ENCODE measurements at places on chromosomes 3 and 15.

DNA sequence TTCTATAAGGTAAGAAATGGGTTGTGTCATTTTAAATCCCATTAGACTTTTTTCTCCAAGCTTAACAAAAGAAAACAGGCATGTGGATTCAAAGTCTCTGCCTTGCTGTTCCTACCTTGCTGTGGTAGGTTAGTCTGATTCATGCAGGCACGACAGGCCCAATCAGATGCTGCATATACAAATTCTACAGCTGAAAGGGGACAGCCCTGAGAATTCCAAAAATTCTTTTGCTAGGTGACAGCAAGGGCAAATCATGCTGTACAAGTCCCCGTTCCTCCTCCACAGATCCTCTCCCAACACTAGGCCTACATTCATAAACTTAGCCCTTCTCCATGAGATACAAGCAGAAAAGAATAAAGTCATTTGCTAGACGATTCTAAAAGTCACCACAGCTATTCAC lies 161.2 kb upstream of the THBS1 start:
- no peak for DNase-seq

GRCh38 chr3:36944012-36944640 lies 728 bp downstream of the TRANK1 start:
- peak; percentile 18 for DNase-seq

- no peak for DNase-seq
Measured at GRCh38 chr3:414063-414462, 217.5 kb downstream of the CHL1 start.

GRCh38 chr3:113261063-113261625 lies 49.8 kb downstream of the BOC start:
- no peak for DNase-seq

DNA sequence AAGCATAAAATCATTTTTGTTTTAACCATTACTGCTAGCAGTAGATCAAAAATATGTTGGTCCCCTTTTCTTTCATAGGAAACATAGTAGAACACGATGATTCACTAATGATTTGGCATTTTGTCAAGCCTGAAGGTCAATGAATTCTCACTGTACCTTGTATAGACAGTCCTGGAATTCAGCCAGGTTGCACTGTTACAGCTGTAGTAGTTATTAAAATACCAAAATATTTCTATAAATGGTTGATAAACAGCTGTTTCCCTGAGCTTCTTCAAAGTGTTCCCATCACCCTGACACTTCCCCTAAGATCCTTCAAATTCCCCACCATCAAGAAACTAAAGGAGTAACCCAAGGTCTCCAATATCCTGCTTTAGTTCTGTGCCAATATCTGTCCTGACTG lies 200.9 kb downstream of the ATP8B4 start:
- DNase-seq: no peak

DNA sequence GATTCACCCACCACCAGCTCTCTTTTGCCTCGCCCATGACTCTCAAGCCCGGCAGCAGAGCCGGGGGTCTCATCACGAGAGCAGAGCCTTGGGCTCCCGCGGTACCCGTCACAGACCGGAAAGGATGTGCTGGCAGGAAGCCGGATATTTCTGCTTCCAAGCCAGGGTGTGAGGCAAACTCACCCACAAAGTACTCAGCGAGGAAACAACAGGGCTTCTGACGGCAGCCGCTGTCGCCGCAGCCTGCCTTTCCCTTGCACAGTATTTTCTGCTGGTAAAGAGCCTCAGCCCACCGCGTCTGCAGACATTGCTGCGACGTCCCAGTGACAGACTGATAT lies 119.9 kb downstream of the NSMCE3 start:
- DNase-seq: no peak

- DNase-seq: no peak
Measured at GRCh38 chr3:45688194-45688881, 858 bp upstream of the SACM1L start.

DNA sequence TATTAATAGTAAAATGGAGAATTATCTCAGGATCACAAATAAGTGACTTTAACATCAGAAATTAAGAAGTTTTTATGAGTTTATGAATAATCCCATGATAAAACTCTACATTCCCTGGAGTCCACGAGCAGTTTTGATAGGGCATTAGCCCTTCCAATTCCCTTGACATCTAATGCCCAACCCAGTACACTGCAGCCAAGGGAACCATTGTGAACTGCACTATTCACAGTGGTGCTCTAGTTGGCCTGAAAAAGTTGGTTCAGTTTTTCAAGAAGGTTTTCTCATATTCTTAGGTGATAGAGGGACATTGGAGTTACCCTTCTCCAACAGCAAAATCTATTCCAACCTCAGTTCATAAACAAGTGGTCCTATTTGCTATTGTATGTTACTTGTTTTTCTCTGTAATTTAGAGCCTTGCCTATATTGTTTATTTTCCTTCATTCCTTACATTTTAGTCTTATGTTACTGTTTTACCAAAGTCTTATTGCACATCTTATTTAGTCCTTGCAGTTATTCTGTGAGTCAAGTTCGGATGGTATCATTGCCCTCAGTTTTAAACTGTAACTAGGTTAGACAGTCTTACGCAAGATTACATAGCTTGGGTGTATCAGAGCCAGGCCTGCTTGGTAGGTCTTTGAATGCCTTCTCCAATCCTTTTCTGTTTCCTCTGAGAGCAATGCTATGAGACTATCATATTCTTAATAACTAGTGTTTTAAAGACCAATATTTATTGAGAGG lies 57.9 kb upstream of the SAMMSON start:
- DNase-seq: no peak

DNA sequence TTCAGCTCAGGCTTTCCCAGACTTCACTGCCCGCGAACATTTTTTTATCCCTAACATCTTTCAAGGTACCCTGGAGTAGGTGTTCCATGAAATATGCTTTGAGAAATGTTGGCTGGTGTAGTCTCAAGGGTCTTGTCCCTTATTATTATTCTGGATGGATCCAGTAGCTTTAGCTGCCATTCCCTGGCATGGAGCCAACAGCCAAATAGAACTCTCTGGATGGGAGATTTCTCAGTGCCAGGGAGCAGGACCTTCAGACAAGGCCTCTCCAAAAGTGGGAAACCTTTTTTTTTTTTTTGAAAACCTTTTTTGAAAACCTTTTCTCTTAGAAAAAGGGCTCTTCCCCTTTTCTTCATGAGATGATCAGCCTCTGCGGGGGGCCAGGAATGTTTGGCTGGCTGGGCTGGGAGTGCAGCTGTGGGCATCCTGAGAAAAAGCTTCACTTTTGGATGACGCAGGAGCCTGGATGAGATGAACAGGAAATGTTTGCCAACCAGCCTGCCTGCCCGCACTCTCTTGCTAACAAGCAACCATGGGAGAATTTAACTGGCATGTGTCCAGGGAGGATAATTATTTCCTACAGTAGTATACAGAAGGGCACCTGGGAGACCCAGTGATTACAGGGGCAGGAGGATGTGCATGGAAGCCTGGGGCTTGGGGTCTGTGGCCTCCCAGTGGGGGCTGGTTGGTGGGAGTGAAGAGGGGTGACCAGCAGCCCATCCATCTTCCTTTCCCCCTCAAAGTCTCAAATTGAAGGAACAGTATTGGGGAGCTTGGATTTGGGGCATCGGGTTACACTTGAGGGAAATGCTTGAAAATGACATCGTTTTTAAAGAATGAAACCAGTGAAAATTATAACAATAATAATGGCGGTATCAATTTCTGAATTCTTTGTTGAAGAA lies 109.1 kb upstream of the LRIG1 start:
- DNase-seq: no peak

DNA sequence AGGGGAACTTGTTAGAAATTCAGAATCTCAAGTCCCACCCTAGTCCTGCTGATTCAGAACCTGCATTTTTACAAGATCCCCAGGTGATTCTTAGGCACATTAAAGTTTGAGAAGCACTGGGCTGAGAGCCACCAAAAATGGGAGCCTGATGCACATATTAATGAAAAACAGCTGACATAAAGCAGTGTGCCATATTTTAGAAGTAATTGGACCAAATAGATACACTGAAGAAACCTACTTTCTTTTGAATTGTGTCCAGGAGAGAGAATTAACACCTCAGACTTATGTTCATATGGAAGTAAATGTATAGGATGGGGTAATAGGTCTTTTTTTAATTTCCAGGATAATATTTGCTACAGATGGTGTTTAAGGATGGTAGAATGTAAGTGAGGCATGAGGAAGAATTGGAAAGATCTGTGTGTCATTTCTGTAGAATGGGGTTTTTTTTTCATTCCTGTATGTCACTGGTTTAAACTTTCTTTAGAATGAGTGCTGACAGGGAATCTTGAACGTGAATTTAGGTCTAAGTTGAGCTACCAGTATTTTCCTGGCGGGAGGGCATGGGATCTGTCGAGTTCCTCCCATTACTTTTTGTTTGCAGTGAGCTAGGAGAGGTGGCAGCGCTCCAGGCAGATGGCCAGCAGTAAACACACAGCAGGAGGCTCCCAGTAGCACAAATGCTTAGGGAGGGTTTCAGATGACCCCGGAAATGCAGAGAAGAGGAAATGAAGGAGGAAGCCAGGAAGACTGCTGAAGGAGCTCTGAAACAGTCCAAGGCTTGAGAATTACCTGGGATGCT lies 185.6 kb downstream of the PLCL2 start:
- DNase-seq: no peak

DNA sequence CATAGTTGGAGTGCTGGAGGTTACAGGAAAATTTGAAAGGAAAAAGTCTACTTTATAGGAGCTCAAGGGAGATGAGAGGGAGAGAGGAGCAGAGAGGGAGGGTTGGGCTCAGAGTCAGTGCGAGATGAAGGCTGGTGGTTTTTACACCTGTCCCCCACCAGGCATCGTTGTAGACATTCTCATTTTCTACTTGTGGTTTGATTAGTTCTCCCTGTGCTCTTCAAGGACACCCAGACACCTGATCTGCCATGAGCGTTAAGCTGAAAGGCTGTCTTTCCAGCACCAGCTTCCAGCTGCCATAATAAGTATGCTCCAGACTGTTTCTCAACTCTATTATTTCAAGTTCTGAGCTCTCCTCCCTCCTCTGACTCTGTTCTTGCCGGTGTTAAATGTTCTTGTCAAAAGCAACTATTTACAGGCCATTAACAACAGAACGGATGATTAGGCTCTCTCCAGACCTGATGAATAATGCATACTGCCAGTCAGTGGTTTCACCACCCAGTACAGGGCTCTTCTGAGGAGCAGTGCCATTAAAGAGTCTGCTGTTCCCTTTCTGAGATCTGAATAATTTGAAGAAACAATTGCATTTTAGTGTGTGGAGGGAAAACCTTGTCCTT lies 514.6 kb upstream of the MCTP2 start:
- DNase-seq: no peak

- no peak for DNase-seq
Measured at GRCh38 chr15:66144978-66145725, 108.4 kb downstream of the MEGF11 start.

DNA sequence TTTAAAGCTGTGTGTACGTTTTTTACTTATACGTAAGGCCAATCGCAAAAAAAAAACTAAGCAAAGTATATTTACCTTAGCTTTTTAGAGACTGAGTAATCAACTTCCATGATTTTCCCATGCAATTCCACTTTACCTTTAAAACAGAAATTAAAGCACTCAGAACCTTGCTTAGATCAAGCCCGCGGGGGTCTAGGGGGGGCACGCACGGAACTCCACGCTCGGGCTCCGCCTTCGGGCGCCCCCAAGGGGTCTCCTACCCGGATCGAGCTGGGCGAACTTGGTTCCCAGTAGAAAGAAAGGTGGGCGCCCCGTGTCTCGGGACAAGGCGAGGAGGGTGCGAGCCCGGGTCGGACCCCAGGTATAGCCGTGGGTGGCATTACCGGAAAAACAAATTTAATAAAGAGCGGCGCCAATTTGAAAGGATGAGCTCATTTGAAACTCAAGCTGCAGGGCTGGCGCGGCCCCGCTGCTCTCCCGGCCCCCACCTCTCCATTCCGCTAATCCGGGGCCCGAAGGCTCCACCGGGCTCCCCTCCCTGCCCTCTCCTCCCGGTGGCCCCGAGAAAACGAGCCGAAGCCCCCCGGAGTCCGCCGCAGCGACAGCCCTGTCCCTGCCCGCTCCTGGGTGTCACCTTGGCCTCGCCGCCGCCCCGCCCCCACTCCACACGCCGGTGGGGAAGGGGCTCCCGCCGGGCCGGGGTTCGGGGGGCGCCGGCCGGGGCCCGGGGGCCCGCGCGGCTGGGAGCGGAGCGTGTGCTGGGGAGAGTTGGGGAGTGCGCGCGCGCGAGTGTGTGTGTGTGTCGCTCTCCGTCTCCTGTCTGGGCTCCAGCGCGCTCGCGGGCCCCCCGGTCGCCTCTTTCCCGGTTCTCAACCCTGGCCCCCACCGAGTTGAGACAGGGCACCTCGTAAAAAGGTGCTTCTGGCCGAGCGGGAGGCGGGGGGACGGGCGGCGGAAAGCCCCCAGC lies 1.5 kb downstream of the IGF2BP2 start:
- no peak for DNase-seq

DNA sequence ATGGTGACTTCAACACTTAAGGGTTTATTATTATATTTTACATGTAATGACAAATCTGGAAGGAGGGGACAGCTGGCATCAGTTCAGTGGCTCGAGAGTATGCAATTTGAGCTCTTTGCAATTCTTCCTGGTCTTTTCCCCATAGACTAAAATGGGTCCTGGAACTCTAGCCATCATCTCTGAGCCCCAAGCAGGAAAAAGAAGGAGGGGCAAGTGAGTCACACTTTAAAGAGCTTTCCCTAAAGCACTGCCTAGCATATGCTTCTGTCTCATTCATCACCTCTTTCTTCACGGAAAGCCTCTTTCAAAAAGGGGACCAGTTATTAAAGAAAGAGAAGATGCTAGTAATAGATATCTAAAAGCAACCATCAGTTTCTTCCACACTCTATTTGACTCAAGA lies 466.3 kb downstream of the ZIC1 start:
- no peak for DNase-seq

DNA sequence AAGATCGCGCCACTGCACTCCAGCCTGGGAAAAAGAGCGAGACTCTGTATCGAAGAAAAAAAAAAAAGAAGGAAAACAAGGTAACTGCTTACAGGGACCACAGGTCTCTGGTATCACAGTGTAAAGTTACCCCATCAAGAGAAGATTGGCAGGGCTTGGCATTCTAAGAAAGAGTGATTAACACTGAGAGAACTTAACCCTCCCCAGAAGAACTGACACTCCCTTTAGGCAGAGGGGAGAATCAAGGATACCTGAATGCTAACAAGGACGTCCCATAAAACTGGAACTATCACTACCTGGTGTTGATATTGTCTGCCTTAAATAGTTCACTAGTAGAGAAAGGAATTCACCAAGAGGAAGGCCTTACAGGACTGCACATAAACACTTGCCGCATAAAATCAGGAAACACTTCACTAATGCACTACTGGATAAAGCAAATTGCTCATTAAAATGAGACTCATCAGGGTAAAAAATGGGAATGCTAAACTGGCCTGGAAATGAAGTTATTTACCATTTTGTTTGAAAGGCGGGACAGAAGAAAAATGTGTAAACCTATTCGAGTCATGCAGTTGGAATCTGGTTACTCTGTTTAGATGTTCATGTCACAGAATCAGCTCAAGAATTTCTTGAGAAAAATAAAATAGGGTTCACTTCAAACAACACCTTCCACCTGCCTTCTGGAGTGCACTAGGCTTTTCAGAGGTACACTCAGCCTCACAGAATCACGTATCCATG lies 121.6 kb downstream of the FOXP1 start:
- no peak for DNase-seq

- DNase-seq: no peak
Measured at GRCh38 chr3:52434491-52435115, 10.3 kb downstream of the SEMA3G start.

- DNase-seq: no peak
Measured at GRCh38 chr15:73391128-73391872, 22.5 kb upstream of the HCN4 start.

- DNase-seq: no peak
Measured at GRCh38 chr15:31560643-31561042, 234.0 kb downstream of the KLF13 start.
